HS-27A (cell line): ENCODE measurements at places on chromosomes 7 and 10.

- DNase-seq: no peak
These were observed 731.2 kb upstream of the IGFBP3 start for GRCh38 chr7:46652317-46652716.

GRCh38 chr10:125120053-125120710, 40.2 kb downstream of the CTBP2 start:
- DNase-seq: no peak

- no peak for DNase-seq
These were observed 71.5 kb downstream of the WAPL start for GRCh38 chr10:86449926-86450558.

- DNase-seq: no peak
These were observed 26.7 kb upstream of the CUL1 start for GRCh38 chr7:148672041-148672440.

DNA sequence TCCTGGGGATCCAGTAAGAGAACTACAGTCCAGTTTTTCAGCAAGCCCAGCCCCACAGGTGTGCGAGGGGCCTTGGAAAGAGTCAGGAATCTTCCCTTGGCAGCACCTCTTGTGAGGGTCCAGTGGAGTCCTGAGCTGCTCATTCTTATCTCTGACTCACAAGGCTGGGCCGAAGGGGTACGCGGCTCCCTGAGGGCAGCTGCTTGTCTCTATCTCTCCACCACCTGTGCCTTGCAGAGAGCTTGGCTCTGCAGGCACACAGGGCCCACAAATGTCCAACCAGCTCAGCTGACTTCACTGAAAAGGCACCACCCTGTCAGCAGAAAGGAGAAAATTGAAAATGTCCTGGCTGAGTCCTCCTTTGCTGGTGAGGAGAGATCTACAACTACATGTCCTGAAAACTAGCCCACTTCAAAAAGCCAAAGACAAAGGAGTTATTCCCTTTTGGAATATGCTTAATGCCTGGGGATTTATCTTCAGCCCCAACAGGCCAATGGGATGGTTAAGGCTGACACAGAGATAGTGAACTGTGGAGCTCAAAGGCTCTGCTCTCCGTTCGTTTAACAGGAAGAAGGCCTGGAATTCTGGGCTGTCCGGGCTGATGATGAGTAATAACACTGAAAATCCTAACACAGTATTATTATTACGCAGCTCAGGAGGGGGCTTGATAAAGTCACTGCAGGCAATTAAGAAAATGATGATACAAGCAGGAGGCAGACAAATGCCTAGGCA, 23.4 kb downstream of the UROS start:
- DNase-seq: no peak

- peak; percentile 17 for DNase-seq
These were observed 46.3 kb downstream of the INSYN2A start for GRCh38 chr10:127150136-127150535.

DNA sequence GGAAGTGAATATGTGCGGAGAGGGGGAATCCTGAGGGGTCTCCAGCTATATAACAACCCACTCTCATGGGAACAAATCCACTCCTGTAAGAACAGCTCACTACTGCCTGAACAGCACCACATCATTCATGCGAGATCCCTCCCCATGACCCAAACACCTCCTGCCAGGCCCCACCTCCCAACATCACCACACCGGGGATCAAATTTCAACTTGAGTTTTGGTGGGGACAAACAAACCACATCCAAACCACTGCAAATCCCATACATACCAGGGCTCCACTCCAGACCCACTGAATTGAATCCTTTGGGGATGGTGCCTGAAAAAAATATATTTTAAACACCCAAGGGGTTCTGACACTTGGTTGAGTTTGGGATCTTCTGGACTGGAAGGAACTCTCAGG, 181.5 kb upstream of the PLXNA4 start:
- DNase-seq: no peak

- no peak for DNase-seq
These were observed 70.4 kb downstream of the FAM185A start for GRCh38 chr7:102819151-102819550.

DNA sequence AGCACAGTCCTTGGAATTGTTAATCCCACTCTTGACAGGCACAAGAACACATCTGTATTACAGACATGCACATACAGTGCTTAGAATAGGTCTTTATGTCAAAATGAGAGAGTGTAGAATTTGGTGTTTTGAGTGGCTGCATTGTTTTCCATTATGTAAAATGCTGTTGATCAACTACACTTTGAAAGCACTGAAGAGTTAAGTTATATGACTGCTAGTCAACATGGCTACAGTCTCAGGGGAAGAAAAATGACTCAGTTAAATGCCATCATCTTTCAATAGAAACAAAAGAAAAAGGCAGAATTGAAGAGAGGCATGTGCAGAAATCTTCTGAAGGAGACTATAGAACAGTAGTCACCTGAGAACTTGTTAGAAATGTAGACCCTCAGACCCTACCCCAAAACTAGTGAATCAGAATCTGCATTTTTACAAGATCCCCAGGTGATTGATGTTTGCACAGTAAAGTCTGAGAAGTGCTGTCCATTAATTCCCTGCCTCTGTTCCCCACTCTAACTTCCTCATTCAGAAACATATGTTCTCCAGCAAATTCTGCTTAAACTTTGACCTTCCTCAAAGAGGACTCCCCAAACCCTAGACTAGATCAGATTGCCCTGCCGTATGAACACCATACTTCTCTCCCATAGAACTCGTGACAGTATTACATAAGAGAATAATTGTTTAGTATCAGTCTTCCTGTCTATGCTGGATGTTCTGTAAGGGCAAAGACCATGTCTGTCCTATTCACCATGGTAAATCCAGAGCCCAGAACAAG, 16.0 kb downstream of the SND1 start:
- DNase-seq: no peak

GRCh38 chr10:48762064-48763042, 77.7 kb downstream of the WDFY4 start:
- DNase-seq: no peak
